ENCODE measurements at places on chromosomes 16 and 17.

- DNase-seq = no peak
Observed at GRCh38 chr17:15145621-15146020, 119.5 kb downstream of the PMP22 start.

- no peak for DNase-seq
Observed at GRCh38 chr16:84244728-84245127, 4.9 kb upstream of the KCNG4 start.

DNA sequence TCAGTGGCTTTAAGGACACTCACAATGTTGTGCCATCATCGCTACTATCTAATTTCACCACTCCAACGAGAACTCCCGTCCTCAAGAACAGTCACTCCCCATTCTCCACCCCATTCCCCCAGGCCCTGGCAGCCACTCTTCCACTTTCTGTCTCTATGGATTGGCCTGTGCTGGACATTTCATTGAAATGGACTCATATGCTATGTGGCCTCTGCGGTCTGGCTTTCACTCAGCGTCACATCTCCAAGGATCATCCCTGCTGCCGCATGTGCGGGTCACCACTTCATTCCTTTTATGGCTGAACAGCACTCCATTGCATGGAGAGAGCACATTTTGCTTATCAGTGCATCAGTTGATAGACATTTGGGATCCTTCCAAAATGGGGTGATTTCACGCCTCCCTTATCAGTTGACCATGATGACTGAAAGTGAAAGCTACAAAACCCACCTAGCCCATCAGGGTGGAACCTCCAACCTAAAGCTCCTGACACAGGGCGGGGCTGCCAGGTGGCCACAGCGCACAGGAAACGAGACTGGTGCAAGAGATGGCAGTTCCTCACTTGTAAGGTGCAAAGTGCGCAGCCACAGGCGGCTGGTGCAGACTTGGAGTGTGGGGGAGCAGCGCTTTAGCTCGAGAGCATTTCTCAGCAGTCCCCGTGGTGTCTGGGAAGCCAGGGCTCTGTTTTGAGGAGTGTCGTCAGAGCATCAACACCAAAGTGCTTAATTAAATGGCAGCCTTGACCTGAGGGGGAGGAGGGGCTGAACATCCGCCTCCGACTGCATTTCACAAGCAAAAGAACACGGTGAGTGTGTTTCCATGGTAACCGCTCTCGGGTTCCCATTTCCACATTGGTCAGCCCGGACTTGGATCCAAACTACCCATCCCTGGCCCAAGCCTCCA is 23.8 kb downstream of the COTL1 start:
- DNase-seq = no peak

- no peak for DNase-seq
Observed at GRCh38 chr16:80203821-80204220, 337.0 kb upstream of the DYNLRB2 start.

DNA sequence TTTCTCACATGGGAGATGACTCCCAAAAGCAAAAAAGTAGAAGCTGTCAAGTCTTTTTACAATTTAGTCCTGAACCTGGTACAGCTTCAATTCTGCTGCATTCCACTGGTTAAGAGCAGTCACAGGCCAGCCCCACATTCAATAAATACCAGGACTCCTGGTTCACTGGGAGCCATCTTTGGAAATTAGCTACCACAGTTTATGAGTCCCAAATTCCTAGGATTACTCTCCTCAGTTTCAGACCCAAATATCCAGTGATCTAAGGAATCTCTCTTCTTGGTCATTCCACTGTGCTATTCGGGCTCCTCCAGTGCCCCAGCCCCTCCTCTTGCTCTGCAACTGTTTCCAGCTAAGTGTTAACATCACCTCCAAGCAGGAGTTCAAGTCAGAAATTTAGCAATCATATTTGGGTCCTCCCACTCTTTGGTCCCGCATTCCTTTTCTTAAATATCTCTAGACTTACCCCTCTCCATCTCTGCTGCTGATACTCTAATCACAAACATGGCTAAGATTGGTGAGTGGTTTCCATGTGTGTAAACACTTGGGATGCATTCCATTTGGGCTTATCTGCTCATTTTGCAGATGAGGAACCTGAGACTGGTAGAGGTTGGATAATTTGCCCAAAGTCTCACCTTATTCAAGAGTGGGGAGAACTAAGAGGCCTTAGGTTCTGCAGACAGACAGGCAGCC is 9.6 kb upstream of the WIPF2 start:
- no peak for DNase-seq

GRCh38 chr17:77929180-77929564 is 29.3 kb upstream of the TNRC6C start:
- DNase-seq = no peak
